ENCODE measurements at places on chromosomes 7 and 10.

DNA sequence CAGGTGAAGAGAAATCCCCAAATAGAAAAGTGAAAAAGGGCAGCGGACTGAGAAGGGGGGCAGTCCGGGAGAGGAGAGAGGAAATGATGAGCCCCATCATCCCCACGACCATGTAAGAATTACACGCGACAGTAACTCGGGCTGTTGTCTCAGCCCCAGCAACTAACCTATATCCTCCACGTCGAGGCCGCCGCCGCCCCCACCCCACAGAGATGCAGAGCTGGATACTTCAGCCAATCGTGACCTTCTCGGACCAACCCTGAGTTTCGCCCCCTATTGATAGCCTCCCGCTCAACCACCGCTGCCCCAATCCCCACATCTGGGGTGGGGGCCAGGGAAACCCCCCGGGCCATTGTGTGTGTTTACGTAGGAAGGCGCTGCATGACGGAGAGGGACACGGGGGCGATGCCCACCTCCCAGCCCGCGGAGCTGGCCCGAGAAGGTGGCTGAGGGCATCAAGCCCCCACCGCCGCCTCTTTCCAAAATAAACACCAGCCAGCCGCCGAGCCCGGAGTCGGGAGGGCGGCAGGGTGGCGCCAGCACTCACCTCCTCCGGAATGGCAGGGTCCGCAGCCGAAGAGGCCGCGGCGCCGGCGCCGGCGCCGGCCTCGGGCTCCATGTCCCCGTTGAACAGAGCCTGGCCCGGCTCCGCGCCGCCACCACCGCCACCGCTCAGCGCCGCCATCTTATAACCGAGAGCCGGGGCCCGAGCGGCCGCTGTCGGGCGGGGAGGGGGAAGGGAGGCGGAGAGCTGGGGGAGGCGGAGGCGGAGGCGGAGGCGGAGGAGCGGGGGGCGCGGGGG is 509 bp downstream of the BRAF start:
- DNase-seq: peak; percentile 90

- DNase-seq: no peak
Measured at GRCh38 chr10:87547734-87548311, 43.1 kb downstream of the MINPP1 start.

GRCh38 chr7:118245267-118246040 is 20.9 kb downstream of the ANKRD7 start:
- no peak for DNase-seq

DNA sequence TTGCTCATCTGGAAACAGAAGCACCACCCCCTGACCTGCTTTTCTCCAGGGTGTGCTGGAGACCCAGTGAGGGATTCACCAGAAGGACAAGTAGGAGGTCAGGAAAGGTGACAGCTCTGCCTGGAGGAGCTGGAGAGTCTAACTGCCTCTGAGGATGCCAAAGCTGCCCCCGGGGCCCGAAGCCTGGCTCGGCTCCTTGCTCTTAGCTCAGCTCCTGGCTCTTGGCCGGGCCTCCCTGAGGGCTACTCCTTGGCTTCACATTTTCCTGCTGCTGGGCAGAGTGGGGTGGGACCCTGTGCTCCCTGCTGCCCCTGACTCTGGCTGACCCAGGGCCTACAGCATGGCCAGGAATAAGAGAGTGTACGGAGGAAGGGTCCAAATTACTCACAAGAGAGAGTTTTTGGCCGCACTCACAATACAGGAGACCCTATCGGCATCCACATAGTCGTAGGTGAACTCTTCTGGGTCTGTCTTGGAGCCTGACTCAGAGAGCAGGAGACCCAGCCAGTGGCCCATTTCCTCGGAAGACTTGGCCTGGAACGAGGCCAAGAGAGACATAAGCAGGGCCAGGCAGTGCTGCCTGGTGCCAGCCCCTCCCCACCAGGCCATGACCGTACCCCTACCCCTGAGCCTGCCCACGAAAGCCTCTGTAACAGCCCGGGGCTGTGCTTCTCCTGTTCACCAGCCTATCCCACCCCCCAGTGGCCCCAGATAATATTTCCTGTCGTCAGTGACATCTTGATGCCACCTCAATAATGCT is 63.1 kb downstream of the VWA2 start:
- no peak for DNase-seq

DNA sequence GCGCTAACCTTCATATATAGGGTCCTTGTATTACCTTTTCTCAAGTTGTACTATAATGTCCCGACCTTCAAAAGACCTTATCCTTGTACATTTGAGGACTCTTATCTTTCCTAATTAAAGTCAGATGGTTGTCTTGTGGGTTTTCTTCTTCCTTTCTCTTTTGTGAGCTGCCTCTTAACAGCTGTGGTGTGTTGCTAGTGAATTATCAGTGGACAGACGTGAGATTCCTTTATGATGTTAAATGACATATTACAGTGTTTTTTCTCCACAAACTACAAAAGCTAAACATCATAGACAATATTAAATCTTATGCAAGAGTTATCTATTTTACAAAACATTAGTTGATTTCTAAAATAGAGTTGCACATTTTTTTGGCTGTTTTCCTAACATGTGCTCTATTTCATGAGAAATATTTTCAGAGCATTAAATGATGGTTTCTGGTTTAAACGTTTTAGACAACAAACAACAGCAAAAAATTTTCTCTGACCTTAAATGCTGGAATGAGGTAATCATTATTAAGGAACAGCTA is 272.2 kb upstream of the NPVF start:
- no peak for DNase-seq

- no peak for DNase-seq
Measured at GRCh38 chr7:158028290-158028941, 559.2 kb downstream of the PTPRN2 start.

GRCh38 chr10:102281102-102281487 is 35.8 kb downstream of the GBF1 start:
- no peak for DNase-seq

- no peak for DNase-seq
Measured at GRCh38 chr10:71075759-71076472, 136.5 kb upstream of the UNC5B start.

- DNase-seq: no peak
Measured at GRCh38 chr7:107981466-107981865, 21.5 kb downstream of the LAMB1 start.

- DNase-seq: no peak
Measured at GRCh38 chr10:97169063-97169462, 16.7 kb downstream of the SLIT1 start.

DNA sequence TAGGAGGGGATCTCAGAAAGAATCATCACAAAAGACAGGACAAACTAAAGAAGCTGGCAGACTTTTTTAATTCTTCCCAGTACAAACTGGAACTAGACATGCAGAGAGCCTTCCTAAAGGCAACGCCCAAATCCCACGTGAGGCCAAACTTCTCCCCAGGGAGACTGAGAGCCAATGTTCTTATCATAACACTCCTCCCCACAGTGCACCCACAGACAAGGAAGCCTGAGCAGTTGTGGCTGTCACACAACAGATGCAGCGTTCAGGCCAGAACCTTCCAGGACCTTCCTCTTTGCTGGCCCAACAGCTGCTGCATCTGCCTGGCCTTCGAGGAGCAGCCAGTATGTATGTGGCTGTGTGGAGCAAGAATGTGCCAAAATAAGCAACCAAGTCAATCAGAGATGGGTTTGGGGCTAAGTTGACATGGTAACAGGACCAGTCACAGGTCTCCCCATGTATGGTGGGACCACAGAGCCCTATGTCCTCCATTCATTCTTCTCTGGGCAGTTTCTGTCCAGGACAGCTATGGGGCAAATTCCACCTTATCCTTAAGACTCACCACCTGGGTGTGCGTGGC is 34.9 kb downstream of the SRPK2 start:
- DNase-seq: no peak
